ENCODE measurements at places on chromosomes 4 and X. TPM values are rescaled to one million over a fixed set of nuclear protein-coding genes. Genes with fewer than 3 reads are reported as not detected.

The C1QTNF7 gene
- 3.1 TPM for polyA plus RNA-seq

The P2RY10 gene
- 1.2 TPM for polyA plus RNA-seq

The GATA1 gene
- 0.76 TPM for polyA plus RNA-seq

The PLP1 gene
- 32.0 TPM for polyA plus RNA-seq

The PAPSS1 gene
- polyA plus RNA-seq, result 50.7 TPM

- DNase-seq, result no peak
Measured at GRCh38 chrX:122788216-122788615, 395.9 kb upstream of the GRIA3 start.

DNA sequence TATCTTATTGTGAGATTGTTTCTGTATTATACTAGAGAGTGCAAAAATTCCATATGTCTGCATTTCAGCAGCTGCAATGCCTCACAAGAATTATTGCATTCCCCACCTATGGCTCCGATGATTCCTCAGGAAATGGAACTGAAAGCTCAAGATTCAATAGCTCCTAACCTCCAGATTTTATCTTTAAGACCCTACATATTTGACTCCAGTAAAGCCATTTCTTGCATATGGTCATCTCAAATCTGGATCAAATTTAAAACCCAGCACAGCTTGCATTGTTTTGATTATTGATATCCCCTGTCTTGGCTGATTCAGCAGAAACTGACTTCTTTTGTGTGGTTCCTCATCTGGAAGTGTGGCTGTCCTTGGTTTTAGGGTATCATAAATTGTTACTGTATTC is 142.6 kb downstream of the CORIN start:
- DNase-seq, result no peak

- DNase-seq, result no peak
Measured at GRCh38 chr4:83093060-83093640, 21.4 kb downstream of the PLAC8 start.

GRCh38 chr4:111635646-111636045 is 509.6 kb upstream of the FAM241A start:
- no peak for DNase-seq

The TSPAN7 gene
- 61.9 TPM for polyA plus RNA-seq

GRCh38 chr4:99947190-99947578 is 766 bp upstream of the DNAJB14 start:
- no peak for DNase-seq

DNA sequence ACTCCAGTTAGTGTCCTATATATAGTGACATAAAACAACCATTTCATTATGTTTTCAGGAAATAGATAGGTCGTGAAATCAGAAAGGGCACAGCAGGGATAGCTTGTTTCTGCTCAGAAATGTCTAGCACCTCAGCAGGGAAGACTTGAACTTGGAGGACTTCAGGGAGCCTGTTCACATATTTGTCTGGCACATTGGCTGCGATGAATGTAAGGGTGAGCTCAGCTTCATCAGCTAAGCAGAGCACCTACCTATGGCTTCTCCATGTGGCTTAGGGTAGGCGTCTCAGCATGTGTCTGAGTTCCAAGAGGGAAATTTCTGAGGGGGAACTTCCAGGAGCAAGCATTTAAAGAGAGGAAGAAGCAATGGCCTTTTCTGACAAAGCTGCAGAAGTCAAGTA is 126.2 kb downstream of the PCDH10 start:
- DNase-seq, result no peak

DNA sequence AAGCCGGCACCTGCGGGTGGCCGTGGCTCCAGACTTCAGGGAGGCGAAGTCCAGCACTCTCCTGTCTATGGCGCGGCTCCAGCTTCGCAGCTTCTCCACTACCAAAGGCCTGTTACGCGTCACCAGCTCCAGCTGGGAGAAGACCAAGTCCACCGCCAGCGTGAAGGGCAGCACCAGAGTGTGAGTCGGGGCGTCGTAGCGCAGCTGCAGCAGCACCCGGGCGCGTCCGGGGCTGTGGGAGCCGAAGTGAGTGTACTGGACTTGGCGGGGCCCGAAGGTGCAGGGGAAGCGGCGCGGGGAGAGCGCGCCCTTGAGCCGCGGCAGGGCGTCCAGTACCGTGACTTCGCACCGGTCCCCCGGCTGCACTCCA is 444 bp downstream of the FREM3 start:
- DNase-seq, result peak; percentile 17

The MAGEC3 gene
- polyA plus RNA-seq, result 0.12 TPM

All from large intestine (tissue), 12 donors.